ENCODE measurements at places on chromosomes 5 and 9. TPM values are rescaled to one million over a fixed set of nuclear protein-coding genes. Genes with fewer than 3 reads are reported as not detected.

DNA sequence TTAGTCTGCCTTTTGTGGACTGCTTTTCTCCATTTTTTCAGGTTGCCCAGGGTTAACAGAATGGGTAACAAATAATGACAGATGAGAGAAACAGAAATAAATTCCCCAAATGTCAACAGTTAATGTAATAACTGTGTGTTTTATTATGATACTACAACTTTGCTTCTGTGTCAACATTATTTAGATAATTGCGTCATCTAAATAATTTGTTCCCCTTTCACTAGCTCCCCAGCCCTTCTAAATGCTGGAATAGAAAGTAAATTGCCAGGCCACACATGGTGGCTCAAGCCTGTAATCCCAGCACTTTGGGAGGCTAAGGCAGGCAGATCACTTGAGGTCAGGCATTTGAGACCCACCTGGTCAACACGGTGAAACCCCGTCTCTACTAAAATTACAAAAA, 53.5 kb downstream of the RNF38 start:
- H3K4me3 ChIP-seq: no peak overlapping the region
- DNase-seq: no peak
- H3K36me3 ChIP-seq: peaks cover 54% of the 10 kb centered on the region
- no peak overlapping the region for H3K27ac ChIP-seq

Gene PRRC1
- total RNA-seq: 39.4 TPM

GRCh38 chr5:174220417-174220816, 174.9 kb downstream of the NSG2 start:
- no peak overlapping the region for H3K27ac ChIP-seq
- H3K4me3 ChIP-seq: no peak overlapping the region
- H3K36me3 ChIP-seq: no peaks in the 10 kb centered on the region
- H3K4me1 ChIP-seq: no peaks in the 10 kb centered on the region
- H3K27me3 ChIP-seq: no peaks in the 10 kb centered on the region

Gene MEIKIN
- not detected for total RNA-seq

DNA sequence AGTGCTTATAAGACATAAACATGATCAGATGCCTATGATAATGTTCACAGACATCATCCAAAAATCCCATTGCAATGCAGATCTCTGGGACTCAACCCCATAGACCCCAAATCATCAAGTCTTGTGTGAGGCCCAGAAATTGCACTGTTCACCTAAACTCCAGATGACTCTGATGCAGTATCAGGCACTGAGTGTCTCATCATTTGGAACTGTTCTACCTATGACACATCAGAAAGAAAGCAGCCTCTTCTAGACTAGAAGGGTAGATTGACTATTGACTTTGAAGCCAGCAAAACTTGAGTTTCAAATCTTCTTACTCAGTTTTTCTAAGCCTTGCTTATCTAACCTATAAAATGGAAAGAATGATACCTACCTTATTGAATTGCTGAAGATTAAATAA, 58.7 kb upstream of the PAPPA start:
- no peaks in the 10 kb centered on the region for H3K4me1 ChIP-seq
- DNase-seq: no peak
- no peaks in the 10 kb centered on the region for H3K36me3 ChIP-seq
- no peaks in the 10 kb centered on the region for H3K27me3 ChIP-seq

Gene TTF1
- total RNA-seq: 29.7 TPM

- H3K4me3 ChIP-seq: no peak overlapping the region
- no peak for DNase-seq
- H3K27me3 ChIP-seq: no peaks in the 10 kb centered on the region
- peaks cover 9% of the 10 kb centered on the region for H3K4me1 ChIP-seq
Measured at GRCh38 chr5:43148417-43148816, 27.7 kb downstream of the ZNF131 start.

GRCh38 chr9:69180670-69181069, 6.6 kb downstream of the TJP2 start:
- H3K27ac ChIP-seq: peak overlapping the region; percentile 69
- H3K36me3 ChIP-seq: peaks cover 9% of the 10 kb centered on the region
- peaks cover 55% of the 10 kb centered on the region for H3K4me1 ChIP-seq
- peaks cover 4% of the 10 kb centered on the region for H3K27me3 ChIP-seq
- DNase-seq: peak; percentile 66
- H3K4me3 ChIP-seq: no peak overlapping the region

Gene BTNL9
- not detected for total RNA-seq

DNA sequence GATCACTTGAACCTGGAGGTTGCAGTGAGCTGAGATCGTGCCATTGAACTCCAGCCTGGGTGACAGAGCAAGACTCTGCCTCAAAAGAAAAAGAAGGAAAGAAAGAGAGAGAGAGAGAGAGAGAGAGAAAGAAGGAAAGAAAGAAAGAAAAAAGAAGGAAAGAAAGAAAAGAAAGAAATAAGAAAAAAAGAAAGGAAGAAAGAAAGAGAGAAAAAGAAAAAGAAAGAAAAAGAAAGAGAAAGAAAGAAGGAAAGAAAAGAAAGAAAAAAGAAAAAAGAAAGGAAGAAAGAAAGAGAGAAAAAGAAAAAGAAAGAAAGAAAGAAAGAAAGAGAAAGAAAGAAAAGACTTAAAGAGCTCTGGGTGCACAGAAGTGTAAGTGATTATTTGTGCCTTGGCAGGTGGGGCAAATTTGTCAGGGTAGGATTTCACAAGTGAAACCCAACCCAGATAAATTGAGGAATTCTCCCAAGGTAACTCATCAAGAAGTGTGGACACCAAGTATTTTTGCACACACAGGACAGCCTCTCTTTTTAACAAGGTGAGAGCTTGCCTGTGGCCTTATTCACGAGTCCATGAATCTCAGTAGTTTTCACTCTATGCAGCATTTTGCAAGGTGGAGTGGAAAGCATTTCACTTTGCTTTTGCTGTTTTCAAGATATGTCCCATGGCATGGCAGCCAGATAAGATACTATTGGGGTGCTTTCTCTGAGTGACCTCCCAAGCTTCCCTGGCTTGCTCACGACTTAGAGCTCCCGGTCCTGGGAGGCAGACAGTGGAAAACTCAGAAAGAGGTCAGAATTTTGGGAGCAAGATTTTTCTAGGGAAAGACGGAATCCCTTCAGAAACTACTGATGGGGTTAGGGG, 57.8 kb downstream of the C9orf153 start:
- H3K27ac ChIP-seq: no peak overlapping the region
- H3K4me3 ChIP-seq: no peak overlapping the region
- H3K4me1 ChIP-seq: no peaks in the 10 kb centered on the region
- no peak for DNase-seq
- H3K36me3 ChIP-seq: no peaks in the 10 kb centered on the region

Gene IL5
- 0.33 TPM for total RNA-seq

Gene REEP5
- 80.3 TPM for total RNA-seq

- peak overlapping the region; percentile 61 for H3K4me3 ChIP-seq
- H3K27me3 ChIP-seq: no peaks in the 10 kb centered on the region
- peaks cover 21% of the 10 kb centered on the region for H3K4me1 ChIP-seq
- H3K36me3 ChIP-seq: peaks cover 3% of the 10 kb centered on the region
Measured at GRCh38 chr9:113886026-113886369, 9.9 kb downstream of the ZNF618 start.

Gene SLC9A3
- 2.2 TPM for total RNA-seq

GRCh38 chr5:103891151-103891550, 328.6 kb upstream of the NUDT12 start:
- H3K27me3 ChIP-seq: no peaks in the 10 kb centered on the region
- no peak for DNase-seq
